ENCODE measurements at places on chromosomes 3 and 15.

GRCh38 chr3:53668872-53669271 lies 174.5 kb downstream of the CACNA1D start:
- DNase-seq: no peak

DNA sequence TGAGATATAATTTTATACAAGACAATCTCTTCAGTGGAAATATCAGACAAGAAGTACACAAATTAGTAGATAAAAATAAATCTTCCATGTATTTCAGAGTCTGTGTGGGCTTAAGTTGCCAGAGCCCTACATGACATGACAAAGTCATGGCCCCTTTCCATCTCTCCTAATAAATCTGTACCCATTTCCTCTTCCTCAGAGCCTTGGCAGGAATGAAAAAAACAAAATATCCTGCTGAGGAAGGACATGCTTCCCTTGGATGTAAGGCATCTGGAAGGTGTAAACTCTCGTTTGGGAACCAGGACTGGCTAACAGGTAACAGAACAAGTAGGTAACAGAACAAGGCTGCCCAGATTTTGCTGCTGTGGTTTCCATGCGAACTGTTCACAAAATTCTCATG lies 148.1 kb downstream of the SNRK start:
- DNase-seq: no peak

DNA sequence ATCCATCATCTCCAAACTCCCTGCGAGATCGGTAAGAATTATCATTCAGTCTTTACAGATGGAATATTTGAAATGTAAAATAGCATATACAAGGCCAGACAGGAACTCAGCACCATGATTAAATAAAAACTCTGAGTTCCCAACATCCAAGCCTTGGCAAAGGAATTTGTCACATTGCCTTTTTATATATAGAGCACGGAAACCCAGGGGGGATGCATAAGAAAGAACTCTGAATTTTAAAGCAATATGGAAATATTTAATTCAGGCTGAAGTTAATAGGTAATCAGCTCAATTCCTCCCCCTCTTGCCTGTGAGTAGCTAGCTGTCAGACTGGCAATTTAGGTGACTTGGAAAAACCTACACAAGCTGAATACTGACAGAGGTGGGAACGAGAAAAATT lies 217.9 kb upstream of the KCNMB2 start:
- DNase-seq: no peak

GRCh38 chr3:32758375-32758753 lies 59.4 kb upstream of the TRIM71 start:
- DNase-seq: no peak

- no peak for DNase-seq
Measured at GRCh38 chr3:145752576-145752975, 408.4 kb downstream of the PLOD2 start.

- no peak for DNase-seq
Measured at GRCh38 chr3:98573181-98573728, 20.2 kb downstream of the CPOX start.

- no peak for DNase-seq
Measured at GRCh38 chr15:77410701-77411618, 8.9 kb downstream of the PEAK1 start.

DNA sequence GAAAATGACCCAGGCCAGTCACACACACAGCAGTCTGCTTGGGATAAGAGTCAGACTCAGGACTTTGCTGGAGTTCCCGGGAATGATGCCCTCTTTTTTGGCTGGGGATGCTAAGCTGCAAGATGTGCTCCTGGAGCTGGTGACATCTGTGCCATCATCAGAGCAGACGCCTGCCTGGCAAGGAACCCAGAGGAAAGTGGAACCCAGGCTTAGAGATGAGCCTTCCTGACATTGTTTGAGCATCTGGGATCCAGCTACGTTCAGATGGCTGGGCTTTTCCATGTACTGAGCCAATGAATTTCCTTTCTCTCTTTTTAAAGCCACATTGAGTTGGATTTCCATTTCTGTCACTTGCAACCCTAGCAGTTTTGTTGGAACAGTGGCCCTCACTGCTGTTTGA lies 53.3 kb downstream of the EBLN2 start:
- no peak for DNase-seq

GRCh38 chr3:45852828-45853227 lies 10.9 kb upstream of the LZTFL1 start:
- DNase-seq: no peak

GRCh38 chr3:103977417-103977816 lies 1389.3 kb upstream of the ALCAM start:
- no peak for DNase-seq

GRCh38 chr3:128488991-128489673 lies 3.9 kb downstream of the GATA2 start:
- peak; percentile 32 for DNase-seq

GRCh38 chr3:165642761-165643420 lies 194.3 kb downstream of the BCHE start:
- peak; percentile 63 for DNase-seq

DNA sequence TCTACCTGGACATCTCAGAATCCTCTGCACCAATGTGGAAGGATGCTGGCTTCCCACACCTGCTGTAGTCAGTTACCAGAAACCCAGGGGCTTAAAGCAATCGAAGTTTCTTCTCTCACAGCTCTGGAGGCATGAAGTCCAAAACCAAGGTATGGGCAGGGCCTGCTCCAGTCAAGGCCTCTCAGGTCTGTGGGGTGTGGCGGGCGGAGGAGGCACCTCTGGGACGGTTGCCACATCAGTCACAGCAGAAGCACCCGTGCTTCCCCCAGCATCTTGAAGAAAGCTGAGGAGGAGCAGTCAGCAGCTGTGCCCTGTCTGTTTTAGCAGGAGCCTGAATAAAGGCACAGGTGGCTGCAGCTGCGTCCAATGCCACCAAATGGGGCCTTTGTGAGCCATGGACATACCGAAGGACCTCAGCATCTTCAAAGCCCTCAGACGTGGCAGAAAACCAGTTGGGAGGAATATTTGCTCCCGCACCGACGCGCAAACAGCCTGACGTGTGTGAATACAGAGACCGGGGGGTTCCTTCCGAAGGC lies 68.9 kb downstream of the TFRC start:
- DNase-seq: no peak

DNA sequence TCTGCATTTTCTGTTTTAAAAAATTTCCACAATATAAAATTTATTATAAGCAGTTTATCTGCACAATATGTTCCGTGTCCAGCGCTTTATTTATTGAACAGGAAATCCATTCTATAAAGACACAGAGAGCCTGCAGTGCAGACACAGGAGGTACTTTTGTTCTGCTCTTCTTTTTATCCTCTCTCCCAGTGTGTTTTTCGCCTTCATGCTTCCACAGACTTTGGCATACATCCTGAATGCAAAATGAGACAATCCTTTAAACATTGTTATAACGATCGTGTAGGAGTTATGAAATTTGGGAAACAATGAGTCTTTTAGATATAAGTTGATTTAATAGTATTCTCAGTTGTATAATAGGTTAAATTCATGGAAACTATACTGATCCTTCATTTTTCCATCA lies 749.2 kb downstream of the NAALADL2 start:
- DNase-seq: no peak

DNA sequence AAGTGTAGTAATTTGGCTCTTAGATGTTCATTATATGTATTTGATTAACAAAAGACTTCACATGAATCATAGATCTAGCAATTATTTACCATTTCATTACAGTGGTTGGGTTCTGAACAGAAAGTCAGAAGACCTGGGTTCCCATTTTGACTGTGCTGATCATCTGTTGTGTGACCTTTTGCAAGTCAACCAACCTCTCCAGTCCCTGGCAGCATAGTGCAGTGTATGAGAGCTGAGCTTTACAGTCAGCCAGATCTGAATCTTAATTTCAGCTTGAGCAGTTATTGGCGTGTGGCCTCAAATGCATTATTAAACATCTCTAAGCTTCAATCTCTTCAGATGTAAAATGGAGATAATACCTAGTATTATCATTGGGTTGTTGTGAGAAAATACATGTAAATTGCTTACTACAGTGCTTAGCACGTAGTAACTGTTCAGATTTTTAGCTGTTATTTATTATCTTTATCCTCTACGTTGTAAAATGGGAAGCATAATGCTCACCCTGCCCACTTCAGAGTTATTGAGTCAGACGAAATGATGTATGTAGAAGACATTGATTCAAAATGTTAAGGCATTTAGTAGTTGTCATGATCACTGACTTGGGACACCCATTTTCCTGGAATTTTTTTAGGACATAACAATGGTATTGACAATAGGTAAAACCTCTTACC lies 104.0 kb downstream of the KLHL25 start:
- DNase-seq: no peak

DNA sequence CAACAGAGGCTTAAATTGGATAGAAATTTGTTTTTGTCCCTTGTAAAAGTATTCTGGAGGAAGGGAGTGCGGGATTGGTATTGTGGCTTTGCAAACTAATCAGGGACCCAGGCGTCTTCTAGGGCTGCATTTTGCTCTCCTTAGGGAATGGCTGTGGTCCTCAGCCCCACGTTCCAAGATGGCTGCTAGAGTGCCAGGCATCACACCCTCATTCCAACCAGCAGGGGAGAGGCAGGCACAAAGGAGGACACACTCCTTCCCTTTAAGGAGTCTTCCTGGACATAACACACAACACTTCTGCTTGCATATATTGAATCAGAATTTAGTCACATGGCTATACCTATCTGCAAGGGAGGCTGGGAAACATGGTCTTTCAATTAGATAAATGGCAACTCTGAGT lies 174.5 kb upstream of the LYSMD4 start:
- no peak for DNase-seq

- no peak for DNase-seq
Measured at GRCh38 chr3:114496874-114497273, 203.0 kb downstream of the TIGIT start.

GRCh38 chr3:165742351-165742750 lies 94.9 kb downstream of the BCHE start:
- peak; percentile 21 for DNase-seq

GRCh38 chr3:156395961-156396710 lies 158.8 kb downstream of the SSR3 start:
- DNase-seq: no peak

GRCh38 chr3:123137001-123137400 lies 64.7 kb upstream of the SEC22A start:
- no peak for DNase-seq

GRCh38 chr15:46714950-46715349 lies 1002.4 kb upstream of the SEMA6D start:
- DNase-seq: no peak

Data from NCI-H774 (cell line).